ENCODE measurements at places on chromosomes 3 and 15.

DNA sequence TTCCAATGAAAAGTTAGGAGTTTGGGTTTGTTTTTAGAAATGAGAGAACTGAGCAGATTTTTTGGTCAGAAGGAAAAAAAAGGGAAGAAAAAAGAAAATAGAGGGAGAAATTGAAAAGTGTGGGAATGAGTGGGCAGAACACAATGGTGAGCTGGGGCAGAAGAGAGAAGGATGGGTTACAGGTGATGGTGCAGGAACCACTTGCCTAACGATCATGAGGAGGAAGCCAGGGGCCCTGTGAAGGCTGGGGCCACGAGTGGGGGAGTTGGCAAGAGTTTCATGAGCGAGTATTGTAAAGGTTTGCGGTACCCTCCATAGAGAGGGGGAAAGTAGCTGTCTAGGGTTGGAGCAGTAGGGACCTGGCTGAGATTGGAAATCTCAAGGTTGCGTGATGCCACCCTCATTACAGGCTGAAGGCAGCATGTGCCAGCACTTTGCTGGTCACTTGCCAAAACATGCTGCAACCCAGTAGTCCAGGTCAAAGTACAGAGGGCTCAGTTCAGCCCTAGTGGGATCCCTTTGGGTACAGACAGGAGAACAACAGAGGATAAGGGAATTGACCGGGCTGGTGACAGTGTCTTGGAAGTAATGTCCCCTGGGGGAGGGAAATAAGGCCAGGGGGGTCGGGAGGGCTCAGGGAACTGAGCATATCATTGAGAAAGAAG lies 6.6 kb downstream of the IVD start:
- no peak overlapping the region for H3K27ac ChIP-seq
- no peaks in the 10 kb centered on the region for H3K36me3 ChIP-seq
- H3K4me3 ChIP-seq = no peak overlapping the region
- ATAC-seq = no peak
- no peaks in the 10 kb centered on the region for H3K27me3 ChIP-seq

DNA sequence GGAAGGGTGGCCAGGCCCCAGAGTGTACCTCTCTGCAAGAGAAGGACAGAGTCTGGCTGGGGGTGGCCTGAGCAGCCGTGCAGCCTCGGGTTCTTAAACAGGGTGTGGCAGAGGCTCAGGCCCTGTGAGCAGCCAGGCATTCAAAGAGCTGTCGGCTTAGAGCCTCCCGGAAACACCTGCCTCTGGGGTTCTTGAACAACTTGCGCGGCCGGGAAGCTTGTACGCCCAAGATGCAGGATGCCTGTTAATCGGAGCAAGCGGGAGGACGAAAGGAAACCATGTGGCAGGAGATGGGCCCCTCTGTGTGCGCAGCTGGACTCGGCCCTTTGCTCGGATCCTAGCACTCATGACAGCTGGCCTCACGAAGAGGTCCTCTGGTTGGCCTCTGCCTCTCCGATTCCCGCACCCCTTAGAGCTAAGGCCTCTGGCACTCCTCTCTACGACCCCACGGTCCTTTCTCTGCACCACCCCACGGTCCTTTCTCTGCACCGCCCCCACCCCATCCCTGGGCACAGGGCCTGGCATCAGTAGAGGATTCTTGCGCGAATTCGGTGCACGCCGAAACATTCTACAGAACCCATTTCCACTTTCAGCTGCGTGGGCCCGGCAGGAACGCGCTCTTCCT lies 23.9 kb upstream of the TXNRD3 start:
- H3K4me3 ChIP-seq = no peak overlapping the region
- H3K36me3 ChIP-seq = no peaks in the 10 kb centered on the region
- H3K27ac ChIP-seq = no peak overlapping the region

DNA sequence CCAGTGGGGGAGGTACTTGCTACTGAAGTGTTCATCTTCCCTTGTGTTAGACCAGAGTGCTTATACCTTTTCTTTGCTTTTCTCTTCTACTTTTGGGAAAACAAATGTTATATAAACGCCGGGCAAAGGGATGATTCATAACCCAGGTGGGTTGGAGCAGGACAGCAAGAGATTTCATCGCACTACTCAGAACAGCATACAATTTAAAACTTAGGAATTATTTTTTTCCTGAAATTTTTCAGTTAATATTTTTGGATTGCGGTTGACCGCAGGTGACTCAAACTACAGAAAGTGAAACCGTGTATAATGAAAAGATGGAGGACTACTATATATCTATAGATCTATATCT lies 270.0 kb upstream of the RGMA start:
- no peaks in the 10 kb centered on the region for H3K4me1 ChIP-seq
- no peaks in the 10 kb centered on the region for H3K36me3 ChIP-seq
- H3K4me3 ChIP-seq = no peak overlapping the region
- H3K27ac ChIP-seq = no peak overlapping the region

GRCh38 chr15:79494963-79495755 lies 63.0 kb downstream of the MINAR1 start:
- H3K27ac ChIP-seq = no peak overlapping the region
- ATAC-seq = no peak
- H3K36me3 ChIP-seq = no peaks in the 10 kb centered on the region
- no peak overlapping the region for H3K4me3 ChIP-seq

DNA sequence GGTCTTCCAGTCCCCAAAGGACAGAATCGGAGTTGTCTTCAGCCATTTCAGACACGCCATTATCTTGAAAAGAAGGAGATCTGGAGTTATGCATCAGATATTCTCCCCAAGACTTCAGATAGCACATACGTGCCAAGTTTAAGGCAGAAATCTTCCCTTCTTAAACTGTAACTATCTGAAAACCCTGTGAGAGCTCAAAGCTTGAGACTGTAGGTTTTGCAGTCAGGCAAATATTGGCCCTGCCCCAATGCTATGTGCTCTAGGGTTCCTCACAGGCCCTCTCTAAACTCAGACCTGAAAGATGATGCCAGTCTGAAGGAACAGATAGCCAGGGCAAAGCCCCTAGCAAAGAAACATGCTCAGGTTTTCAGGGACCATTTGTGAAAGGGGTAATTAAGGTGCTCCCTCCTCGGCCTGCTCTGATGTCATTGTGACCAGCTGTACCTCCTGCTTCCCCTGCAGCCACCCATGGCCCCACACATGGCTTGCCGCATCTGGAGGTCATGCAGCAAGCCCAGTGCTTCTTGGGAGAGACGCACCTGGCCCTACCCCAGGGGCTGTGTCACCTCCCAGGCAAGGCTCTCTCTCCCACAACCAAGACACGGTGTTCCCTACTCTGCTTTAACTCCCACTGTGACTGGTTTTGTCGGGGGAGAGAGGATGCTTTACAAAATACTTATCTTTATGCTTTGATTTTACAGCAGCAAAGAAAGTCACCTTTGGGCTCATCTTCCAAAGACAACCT lies 53.4 kb upstream of the POMGNT2 start:
- H3K27me3 ChIP-seq = no peaks in the 10 kb centered on the region
- no peak overlapping the region for H3K27ac ChIP-seq
- H3K36me3 ChIP-seq = no peaks in the 10 kb centered on the region
- H3K4me1 ChIP-seq = peaks cover 23% of the 10 kb centered on the region
- no peak for ATAC-seq

GRCh38 chr15:37758412-37758811 lies 176.0 kb upstream of the TMCO5A start:
- no peaks in the 10 kb centered on the region for H3K27me3 ChIP-seq
- H3K27ac ChIP-seq = no peak overlapping the region
- H3K4me1 ChIP-seq = no peaks in the 10 kb centered on the region
- no peak overlapping the region for H3K4me3 ChIP-seq
- no peaks in the 10 kb centered on the region for H3K36me3 ChIP-seq

GRCh38 chr15:26453914-26454313 lies 319.0 kb downstream of the GABRB3 start:
- no peak overlapping the region for H3K27ac ChIP-seq
- H3K4me3 ChIP-seq = no peak overlapping the region
- no peaks in the 10 kb centered on the region for H3K27me3 ChIP-seq
- H3K36me3 ChIP-seq = no peaks in the 10 kb centered on the region

- no peak for ATAC-seq
- no peaks in the 10 kb centered on the region for H3K27me3 ChIP-seq
- no peaks in the 10 kb centered on the region for H3K36me3 ChIP-seq
- H3K4me3 ChIP-seq = no peak overlapping the region
Observed at GRCh38 chr3:169103951-169104941, 559.3 kb downstream of the MECOM start.

DNA sequence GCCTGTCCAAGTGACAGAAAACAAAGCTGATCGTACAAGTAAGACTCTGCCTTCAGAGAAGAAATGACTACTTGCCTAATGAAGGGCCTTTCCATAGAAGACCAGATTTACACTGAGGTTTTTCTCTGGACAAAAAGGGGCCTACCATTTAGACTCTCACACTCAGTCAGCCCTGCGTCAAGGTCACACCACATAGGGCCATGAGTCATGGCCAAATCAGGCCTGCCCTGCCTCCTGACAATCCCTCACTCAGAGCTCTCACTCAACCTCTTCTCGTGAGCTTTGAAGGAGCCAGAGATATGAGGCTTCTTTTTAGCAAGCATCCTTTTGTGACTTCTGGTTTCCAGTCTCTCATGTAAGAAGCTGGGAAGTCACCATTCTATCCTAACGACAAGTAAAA lies 68.1 kb upstream of the NMNAT3 start:
- H3K4me3 ChIP-seq = no peak overlapping the region
- no peak for ATAC-seq
- no peaks in the 10 kb centered on the region for H3K36me3 ChIP-seq
- H3K27ac ChIP-seq = no peak overlapping the region
- H3K4me1 ChIP-seq = no peaks in the 10 kb centered on the region

GRCh38 chr3:178381971-178382448 lies 154.2 kb upstream of the KCNMB2 start:
- no peaks in the 10 kb centered on the region for H3K36me3 ChIP-seq
- no peaks in the 10 kb centered on the region for H3K27me3 ChIP-seq
- ATAC-seq = no peak
- H3K4me3 ChIP-seq = no peak overlapping the region

- no peaks in the 10 kb centered on the region for H3K27me3 ChIP-seq
- no peak overlapping the region for H3K4me3 ChIP-seq
- H3K27ac ChIP-seq = no peak overlapping the region
- H3K36me3 ChIP-seq = no peaks in the 10 kb centered on the region
- H3K4me1 ChIP-seq = no peaks in the 10 kb centered on the region
- ATAC-seq = no peak
Observed at GRCh38 chr3:28053759-28054158, 187.7 kb upstream of the CMC1 start.

GRCh38 chr3:108804437-108804836 lies 18.1 kb upstream of the TRAT1 start:
- H3K27ac ChIP-seq = no peak overlapping the region
- no peaks in the 10 kb centered on the region for H3K27me3 ChIP-seq
- H3K36me3 ChIP-seq = no peaks in the 10 kb centered on the region
- H3K4me1 ChIP-seq = no peaks in the 10 kb centered on the region

DNA sequence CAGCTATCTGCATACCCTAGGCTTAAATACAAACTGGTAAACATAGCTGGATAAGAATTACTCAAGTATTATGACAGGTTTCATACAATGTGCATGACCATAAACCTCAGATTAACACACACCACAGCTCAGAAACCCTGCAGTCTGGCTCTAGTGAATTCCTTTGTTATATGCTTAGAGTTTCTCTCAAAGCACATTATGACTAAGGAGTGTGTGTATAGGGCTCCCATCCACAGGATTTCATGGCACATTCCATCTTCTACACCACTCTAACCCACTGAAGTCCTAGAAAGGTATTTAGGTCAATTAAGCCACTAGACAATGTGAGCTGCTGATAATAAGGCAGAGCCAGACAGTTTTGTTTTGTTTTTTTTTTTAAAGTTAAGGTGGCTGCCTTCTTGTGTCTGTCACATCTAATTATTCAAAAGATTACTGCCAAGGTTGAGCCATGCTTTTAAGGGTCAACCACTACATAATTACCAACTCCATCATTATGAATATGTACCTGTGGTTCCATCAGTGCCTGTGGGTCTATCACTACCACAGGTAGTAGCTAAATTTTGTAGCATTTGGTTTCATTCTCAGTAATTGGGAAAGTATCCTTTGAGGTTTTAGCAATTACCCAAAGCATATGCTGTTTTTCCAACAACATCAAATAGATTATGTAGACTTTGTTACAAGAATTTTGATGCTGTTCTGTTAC lies 107.0 kb downstream of the ALCAM start:
- H3K27me3 ChIP-seq = no peaks in the 10 kb centered on the region
- no peak overlapping the region for H3K4me3 ChIP-seq
- H3K27ac ChIP-seq = no peak overlapping the region
- no peaks in the 10 kb centered on the region for H3K4me1 ChIP-seq

DNA sequence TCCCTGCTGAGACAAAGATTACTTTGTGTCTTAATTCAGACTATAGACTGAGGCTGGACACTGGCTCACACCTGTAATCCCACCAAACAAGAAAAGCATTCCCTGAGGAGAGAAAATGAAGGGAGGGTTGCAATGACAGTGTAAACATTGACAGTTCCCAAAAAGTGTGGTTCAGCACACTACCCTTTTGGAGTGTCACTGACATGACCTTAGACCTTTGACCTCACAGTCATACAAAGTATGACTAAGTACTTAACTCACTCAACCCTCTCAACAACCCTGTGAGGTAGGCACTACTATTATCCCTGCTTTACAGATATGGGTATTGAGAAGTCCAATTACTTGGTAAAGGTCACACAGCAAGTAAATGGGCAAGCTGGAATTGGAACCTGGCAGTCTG lies 341.7 kb downstream of the LRRC3B start:
- H3K4me3 ChIP-seq = no peak overlapping the region
- H3K27ac ChIP-seq = no peak overlapping the region
- H3K36me3 ChIP-seq = no peaks in the 10 kb centered on the region
- H3K4me1 ChIP-seq = peaks cover 3% of the 10 kb centered on the region
- no peak for ATAC-seq

DNA sequence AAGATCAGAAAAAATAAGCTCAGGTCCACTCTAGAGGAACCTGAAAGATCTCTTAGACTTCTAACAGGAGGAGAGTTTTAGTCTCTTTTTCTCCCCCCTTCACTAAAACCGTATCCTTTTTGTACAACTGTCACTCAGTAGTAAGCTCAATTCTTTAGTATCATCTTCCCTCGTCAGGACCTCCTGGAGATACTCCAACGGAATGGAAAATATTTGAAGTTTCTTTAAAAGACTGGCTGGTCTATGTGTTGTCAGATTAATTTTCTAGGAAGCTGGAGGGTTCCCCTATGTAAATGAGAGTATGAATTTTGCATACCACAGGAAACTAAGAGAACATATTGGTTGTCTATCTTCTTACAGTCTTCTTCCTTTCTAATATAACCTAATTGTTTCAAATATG lies 747.7 kb upstream of the CBLB start:
- H3K36me3 ChIP-seq = no peaks in the 10 kb centered on the region
- no peaks in the 10 kb centered on the region for H3K27me3 ChIP-seq
- no peak overlapping the region for H3K4me3 ChIP-seq
- H3K27ac ChIP-seq = no peak overlapping the region
- H3K4me1 ChIP-seq = no peaks in the 10 kb centered on the region

- no peak overlapping the region for H3K27ac ChIP-seq
- ATAC-seq = no peak
- H3K4me1 ChIP-seq = no peaks in the 10 kb centered on the region
- no peaks in the 10 kb centered on the region for H3K27me3 ChIP-seq
Observed at GRCh38 chr3:38588371-38588971, 61.0 kb downstream of the SCN5A start.

GRCh38 chr15:46677491-46677890 lies 1039.8 kb upstream of the SEMA6D start:
- no peak overlapping the region for H3K27ac ChIP-seq
- no peak overlapping the region for H3K4me3 ChIP-seq
- H3K27me3 ChIP-seq = no peaks in the 10 kb centered on the region

All from gastroesophageal sphincter (tissue), 4 donors.